ENCODE measurements at places on chromosomes 1 and 21.

GRCh38 chr1:200346700-200347099 is 63.1 kb downstream of the ZNF281 start:
- DNase-seq = no peak

GRCh38 chr1:12544992-12545391 is 73.0 kb downstream of the DHRS3 start:
- DNase-seq = no peak

GRCh38 chr21:38170283-38170682 is 86.5 kb upstream of the KCNJ15 start:
- no peak for DNase-seq

DNA sequence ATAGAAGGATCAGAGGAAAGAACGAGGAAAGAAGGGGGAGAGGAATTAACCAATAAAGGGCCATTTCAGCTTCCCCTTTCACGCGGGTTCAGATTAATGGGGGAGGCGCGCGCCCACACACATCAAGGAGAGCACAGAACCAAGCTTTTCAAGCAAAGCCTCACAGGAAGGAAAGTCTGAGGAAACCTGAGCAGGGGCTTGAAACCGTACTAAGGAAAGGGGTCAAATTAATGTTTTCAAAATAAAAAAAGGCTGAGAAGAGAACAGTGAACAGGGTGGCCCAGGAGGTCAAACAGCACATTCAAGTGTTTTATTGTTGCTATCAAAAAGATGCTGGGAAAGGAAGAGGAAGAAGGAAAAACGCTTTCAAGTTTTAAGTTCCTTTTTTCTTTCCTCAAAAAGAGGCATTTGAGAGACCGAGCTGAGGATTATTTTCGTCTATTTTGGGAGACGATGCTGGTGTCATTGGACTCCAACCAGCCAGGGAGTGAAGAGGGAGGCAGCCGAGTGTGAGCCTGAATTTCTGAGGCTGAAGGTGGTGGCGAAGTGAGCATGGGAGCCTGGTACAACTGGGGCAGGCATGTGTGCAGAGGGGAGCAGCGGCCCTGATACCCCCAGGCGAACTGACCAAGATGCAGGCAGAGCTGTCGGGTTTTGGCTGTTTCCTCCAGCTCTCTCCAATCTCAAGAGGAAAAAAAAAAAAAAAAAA is 88.4 kb downstream of the PROX1 start:
- no peak for DNase-seq

DNA sequence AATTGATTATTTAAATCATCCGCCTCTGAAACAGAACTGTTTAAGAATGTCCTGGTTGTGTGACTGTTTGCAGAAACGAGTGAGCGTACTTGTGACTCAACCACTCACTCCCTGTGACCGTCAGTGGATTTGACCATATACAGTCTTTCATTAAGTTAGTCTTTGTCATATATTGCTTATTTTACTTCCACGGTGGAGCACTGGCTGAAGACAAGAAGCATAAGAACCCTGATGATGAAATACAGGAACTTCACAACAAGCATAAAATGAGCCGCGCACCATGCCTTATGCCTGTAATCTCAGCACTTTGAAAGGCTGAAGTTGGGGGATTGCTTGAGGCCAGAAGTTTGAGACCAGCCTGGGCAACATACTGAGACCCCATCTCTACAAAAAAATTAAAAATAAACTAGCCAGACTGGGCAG is 194.0 kb downstream of the TOMM20 start:
- no peak for DNase-seq

DNA sequence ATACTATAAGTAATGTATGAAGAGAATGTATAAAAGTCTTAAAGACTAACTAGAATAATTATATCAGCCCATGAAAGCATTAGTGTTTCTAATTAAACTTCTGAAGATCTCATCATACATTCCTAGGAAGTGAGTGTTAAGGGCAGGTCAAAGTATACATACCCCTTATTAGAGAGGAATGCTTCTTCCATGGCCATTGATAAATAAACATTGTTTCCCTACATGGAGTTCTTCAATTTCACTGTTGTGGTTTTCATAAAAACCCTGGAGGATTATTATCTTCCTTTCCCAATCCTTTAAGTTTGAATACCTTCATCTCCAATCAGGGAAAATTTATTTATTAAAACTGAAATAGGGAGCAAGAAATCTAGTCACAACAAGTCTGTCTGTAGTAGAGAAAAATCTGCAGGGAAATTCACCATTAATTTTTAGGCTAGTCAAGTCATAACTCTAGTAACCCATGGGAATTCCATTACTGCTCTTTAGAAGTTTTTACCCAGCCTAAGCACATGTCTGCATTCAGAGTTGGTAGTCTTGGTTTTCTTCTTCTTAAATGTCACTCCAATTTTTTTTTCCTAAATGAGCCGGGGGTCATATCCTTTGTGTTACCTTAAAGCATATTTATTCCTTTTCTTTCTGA is 147.0 kb downstream of the TNFSF18 start:
- DNase-seq = no peak

DNA sequence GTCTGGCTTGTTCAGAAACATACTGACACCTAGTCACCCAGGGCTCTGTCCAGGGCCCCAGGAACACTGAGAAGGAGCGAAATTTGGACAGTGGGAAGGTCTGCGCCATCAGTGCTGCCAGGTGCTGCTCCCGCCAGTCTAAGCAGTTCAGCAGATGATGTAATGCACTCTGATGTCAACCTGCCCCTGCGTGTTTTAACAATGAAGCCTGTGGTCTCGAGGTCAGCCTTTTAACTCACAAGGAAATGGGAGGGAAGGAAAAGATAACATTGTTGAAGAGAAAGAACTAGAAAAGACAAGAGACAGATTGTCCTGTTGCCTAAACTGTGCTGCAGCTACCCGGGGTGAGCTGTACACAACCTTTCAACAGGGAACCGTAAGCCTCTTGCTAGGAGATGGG is 126.6 kb upstream of the IFFO2 start:
- no peak for DNase-seq

GRCh38 chr1:208101661-208102431 is 142.3 kb downstream of the PLXNA2 start:
- no peak for DNase-seq

- no peak for DNase-seq
Observed at GRCh38 chr21:42509244-42509643, 4.4 kb upstream of the SLC37A1 start.

GRCh38 chr1:182995894-182996293 is 27.3 kb upstream of the LAMC1 start:
- DNase-seq = no peak

DNA sequence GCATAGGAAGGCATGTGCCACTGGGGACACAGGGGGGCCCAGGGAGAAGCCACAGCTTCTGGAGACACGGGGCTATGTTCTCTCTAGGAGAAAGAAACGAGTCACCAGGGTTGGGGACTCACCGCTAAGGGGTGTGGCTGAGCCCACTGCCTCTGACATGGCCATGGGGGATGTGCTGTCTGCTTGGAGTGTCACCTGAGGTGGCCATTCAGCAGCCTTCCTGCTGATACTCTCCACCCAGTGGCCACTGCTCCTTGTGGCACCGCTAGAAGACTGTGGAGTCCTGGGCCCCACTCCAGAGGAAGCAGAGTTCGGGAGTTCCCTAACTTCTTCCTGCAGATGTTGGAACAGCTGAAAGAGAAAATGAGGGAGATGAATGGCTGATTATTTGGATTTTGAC is 91.2 kb upstream of the SLC45A1 start:
- no peak for DNase-seq

- no peak for DNase-seq
Observed at GRCh38 chr1:199009447-199009846, 370.6 kb downstream of the PTPRC start.

- DNase-seq = no peak
Observed at GRCh38 chr1:205524794-205525101, 20.3 kb downstream of the CDK18 start.

- DNase-seq = no peak
Observed at GRCh38 chr1:83822208-83822607, 176.7 kb downstream of the TTLL7 start.

GRCh38 chr1:41239988-41240610 is 2.0 kb downstream of the SCMH1 start:
- no peak for DNase-seq

GRCh38 chr1:225973158-225973557 is 26.0 kb downstream of the SDE2 start:
- no peak for DNase-seq

GRCh38 chr1:51829058-51829457 is 49.5 kb downstream of the NRDC start:
- DNase-seq = no peak

DNA sequence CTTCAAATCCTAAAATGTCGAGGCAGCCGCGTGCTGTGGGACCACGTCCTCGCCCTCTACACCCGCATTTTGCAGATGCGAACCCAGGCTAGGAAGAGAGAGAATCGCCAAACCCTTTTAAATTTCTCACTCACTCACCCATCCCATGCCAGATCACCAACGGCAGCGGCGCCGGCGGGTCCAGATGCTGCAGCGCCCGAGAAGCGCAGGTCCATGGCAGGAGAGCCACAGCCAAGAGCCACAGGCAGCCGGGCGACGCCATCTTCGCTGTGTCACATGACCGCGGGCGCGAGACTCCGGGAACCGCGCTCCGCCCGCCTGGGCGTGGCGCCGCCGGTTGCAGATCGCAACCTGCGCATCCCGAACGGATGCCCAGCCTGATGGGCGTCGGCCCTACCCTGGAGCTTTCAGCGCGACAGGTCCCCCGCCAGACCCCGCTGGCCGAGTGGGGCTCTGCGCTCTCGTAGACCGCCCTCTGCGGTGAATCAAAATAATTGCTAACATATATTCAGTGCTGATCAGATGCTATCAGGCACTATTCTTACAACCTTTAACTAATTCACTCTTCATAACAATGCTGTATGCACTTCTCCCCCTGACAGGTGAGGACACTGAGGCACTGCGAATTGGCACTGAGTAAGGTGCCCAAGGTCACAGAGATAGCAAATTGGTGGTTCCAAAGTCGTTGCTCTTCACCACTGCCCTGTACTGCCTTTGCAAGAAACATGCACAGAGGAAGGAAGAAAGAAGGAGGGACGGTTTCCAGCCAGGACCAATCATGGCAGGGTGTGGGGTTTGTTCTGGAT is at the start of gene PPT1:
PPT1 (minus strand) TSS at position 276 of the 806 bp plus-strand sequence; CDS start at position 262, 14 bp downstream.
- peak; percentile 85 for DNase-seq

- peak; percentile 63 for DNase-seq
Observed at GRCh38 chr1:227889047-227889862, 58.5 kb downstream of the WNT9A start.

- DNase-seq = no peak
Observed at GRCh38 chr1:32773764-32774463, 43.2 kb downstream of the YARS1 start.

GRCh38 chr21:28485301-28486022 is 507.2 kb downstream of the LTN1 start:
- no peak for DNase-seq

- DNase-seq = no peak
Observed at GRCh38 chr1:181985936-181986906, 75.3 kb downstream of the ZNF648 start.

GRCh38 chr21:43829575-43830119 is 35.4 kb upstream of the AGPAT3 start:
- no peak for DNase-seq

DNA sequence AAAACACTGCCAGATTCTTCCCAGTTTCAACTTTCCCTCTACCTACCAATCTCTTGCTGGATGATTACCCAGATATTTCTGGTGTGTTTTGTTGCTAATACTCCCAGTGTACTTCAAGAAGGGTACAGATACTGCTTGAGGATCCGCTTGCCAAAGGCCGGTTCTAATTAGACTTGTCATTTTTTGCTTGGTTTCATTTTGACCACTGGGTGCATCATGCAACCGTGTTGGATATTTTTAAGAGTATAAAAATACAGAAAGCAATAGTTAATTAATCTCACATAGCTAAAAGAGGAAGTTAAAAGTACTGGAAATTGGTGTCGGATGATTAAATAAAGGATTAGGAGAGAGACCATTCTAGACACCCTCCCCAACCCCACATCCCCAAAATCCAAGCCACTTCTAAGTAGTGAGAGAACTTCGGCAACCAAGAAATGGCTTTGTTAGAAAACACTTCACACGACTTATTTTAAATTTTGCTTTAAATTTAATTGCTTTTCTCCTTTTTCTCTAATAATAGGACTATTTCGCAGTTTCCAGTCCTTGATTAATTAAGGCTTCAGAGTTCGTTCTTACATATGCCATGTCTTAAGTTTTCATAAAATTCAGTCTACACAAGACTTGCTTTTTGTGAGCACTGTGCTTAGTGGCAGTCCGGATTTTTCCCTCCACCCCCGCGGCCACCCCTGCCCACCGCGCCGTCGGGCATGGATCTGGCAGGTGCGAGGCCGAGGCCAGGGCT is 2.5 kb upstream of the CDKN2C start:
- DNase-seq = no peak

DNA sequence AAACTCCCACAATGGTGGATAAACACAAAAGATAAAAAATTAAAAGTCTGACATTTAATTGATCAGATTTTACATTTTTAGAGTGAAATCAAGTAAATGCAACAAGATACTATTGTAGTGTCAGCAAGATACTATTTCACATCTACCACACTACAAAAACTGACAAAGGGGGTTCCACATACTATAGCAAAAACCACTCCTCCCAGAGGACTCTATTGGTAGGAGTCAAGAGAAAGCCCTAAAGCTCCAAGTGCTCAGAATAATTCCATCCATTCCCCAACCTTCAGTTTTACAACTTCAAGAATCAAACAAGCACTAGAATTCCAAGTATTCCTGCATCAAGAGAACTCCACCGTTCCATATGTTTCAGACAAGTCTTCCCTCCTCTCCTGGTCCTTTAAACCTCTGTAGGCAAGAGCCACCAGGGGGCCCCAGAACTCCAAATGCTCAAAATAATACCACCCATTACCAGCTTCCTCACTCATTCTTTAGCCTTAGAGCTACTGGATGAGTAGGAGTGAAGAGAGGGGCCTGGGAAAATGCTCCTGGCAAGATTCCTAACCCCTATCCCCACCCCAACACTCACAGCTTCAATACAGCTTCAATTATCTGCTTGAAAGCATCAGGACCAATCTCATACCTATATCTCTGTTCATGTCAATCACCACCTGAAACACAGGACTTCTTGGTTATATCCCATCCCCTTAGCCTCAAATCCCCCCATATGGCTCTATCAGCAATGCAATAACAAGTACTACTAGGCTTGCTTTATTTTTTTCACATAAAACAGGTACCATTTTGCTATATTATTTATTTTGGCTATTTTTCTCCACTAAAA is 9.9 kb downstream of the TOR1AIP2 start:
- no peak for DNase-seq

DNA sequence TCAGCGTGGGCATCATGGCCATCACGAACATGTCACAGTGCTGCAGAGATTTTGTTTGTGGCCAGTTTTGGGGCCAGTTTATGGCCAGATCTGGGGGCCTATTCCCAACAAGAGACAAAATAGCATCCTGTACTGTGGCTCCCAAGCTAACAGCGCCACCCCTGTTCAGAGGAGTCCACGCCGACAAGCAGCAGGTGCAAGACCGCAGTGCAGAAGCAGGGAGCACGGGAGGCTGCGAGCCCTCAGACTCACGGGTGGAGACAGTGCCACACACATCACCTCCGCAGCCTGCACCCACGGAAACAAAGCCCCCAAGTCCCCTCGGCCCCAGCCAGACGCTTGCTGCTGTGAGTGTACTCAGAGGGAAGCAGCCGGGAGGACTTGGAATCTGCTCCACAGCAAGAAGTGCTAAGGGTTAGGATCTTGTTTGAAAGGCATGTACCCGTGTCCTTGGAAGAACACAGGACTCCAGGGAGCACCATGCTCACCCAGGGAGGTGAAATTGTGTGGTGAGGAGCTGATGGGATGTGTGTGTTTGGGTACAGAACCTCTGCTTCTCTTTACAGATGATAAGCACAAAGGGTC is 7.1 kb downstream of the TCP10L start:
- DNase-seq = peak; percentile 64

Data from type B pancreatic cell (in vitro differentiated cells).